Astrocyte of the hippocampus (primary cell): ENCODE measurements at places on chromosomes 11 and 22.
A peak's percentile ranks its signal among the peaks of the same experiment; 100 is the strongest.

DNA sequence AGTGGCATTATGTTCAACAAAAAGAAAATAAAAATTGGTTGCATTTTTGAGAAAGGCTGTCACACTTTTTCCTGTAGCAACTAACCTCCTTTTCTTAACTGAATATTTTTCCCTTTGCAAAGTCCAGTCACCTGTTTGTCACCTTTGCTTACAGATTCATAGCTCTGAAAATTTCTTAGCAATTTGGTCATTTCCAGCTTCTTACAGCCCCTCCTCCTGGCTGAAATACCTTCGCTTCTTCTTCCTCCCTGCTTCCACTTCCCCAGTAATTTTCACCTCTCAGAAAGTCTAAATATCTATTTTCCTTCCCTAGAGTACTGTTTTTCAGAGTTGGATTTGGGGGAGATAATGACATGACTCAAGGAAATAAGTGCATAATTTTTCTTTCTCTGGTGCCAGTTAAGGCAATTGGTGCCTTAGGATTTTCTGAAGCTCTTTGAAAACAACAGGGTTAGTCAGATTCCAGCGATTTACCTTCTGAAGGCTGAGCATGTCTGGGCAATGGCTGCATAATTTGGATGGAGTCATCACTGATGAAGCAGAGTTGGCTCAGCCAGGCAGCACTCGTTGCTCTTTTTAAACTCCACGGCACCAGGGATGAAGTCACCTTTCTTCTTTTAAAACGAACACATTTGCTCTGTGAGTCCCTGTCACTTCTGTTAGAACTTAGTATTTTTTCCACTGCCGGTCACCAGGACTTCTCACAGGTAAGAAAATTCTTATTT, 62.1 kb upstream of the AMOTL1 start:
- DNase-seq, result peak; percentile 83

DNA sequence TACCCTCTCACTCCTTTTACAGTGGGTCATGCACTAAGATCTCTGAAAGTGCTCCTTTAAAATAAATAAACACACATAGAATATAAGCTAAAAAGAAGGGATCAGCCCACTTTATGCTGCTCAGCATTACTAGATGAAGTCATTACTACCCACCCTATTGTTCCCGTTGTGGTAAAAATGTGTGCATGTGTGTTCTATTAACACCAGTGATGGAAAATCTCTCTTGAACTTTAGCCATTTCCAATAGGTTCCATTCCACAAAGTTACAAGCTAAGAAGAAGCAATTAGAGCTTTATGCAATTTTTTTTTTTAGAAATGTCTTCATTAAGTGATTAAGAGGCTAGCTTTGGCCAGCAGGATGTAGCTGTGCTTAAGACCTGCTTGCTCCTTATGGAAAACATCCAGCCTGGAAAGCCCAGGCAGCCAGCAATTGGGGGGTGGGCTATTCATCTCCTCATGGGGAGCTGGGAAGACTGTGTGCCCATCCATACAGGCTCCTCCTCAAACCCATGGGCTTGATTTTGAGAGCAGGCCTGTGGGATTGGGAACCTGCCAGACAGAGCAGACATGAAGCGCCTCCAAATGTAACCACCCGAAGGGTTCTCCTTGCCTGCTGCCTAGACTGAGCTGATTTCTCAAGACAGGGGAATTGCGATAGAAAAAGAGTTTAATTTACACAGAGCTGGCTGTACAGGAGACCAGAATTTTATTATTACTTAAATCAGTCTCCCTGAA, 92.9 kb upstream of the PARVA start:
- peak; percentile 78 for DNase-seq

- DNase-seq, result no peak
Observed at GRCh38 chr11:35536470-35536869, 11.1 kb upstream of the PAMR1 start.

- no peak for DNase-seq
Observed at GRCh38 chr11:59223611-59224010, 10.9 kb upstream of the MPEG1 start.

DNA sequence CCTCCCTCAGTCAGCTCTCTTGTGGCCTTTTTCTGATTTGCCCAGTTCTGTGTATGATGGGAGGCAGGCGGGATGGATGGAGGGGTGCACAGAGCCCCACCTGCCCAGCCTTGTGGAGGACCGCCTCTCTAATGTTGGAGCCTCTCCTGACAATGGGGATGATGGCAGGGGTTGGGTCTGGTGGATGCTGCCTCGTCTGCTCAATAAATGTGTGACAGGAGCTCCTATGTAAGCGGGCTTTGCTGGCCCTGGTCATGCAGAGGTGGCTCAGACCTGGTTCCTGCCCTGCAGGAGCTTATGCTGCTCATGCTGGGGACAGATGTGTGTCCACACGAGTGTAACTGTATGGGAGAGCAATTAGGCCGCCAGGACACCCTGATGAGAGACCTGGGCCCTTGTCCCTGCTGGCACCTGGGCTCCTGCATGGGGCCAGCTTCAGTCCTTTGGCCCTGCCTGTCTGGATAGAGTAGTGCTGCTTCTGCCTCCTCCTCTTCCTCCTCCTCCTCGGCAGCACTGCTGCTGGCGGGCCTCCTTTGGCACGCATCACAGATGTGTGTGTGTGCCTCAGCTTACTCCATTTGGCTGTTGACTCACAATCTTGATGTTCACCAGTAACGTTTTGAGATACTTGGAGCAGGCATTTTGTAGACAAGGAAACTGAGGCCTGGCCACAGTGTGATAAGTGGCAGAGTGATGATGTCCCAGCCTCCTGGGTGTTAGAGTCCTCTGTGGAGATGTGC, 131.0 kb downstream of the TBC1D22A start:
- no peak for DNase-seq

- peak; percentile 49 for DNase-seq
Observed at GRCh38 chr11:122102426-122102825, 13.6 kb downstream of the BLID start.

DNA sequence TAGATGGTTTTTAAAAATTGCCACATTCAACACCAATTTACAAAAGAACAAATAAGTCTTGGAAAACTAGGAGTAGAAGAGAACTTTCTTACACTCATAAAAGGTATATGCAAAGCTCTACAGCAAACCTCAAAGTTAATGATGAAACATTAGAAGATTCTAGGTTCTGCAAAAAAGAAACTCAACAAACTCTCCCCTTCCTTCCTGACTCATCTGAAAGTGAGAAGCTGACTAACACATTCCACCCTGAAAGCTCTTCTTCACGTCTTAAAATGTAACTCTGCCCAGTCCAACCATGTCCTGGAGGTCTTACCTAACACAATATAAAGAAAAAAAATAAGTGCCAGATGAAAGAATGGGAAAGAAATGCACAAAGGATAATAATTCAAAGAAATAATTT, 218.9 kb upstream of the ISX start:
- peak; percentile 15 for DNase-seq

GRCh38 chr11:68508425-68508824, 47.9 kb downstream of the PPP6R3 start:
- DNase-seq, result peak; percentile 18

- peak; percentile 54 for DNase-seq
Observed at GRCh38 chr11:111422494-111423249, 43.6 kb upstream of the POU2AF1 start.

DNA sequence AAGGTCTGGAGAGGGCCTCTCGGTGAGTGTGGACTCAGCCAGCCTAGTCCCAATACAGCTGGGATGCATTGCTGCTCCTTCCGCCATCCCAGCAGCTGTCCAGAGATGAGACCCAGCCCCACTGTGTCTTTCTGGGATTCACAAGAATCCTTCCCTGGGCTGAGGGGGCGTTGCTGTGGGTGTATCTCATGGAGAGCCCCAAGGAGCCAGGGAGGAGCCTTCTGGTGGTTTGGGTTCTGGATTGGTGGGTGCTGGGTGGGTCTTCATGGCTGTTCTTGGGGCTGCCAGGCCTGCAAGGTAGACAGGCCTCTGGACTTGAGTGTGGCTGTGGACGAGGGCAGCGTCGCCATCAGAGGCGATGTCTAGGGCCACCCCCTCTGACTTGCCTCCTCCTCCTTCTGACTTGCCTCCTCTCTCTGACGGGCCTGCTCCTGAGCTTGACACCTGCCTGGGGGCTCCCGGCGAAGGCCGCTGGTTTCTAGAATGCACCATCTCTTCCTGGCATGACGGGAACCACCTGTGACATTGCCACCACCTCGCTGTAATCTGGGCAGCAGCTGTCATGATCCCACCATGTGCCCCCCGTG, 17.2 kb downstream of the KCNQ1 start:
- no peak for DNase-seq

DNA sequence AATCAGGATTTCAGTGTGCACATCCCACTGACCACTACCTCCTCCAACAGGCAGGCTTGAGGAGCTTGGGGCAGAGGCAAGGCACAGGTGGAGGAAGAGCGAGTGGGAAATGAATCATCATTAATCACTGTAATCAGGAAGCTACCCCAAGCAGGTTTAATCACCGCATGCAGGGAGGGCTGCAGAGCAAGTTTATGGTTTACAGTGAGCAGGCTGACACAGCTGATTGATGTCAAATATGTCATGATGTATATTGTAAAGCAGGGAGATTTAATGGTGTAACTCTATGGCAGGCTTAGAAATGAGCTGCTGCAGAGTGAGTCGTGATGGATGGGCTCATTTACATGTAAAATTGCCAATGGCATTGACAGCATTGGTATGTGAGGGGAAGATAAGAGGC, 441.0 kb downstream of the NTM start:
- DNase-seq, result no peak

DNA sequence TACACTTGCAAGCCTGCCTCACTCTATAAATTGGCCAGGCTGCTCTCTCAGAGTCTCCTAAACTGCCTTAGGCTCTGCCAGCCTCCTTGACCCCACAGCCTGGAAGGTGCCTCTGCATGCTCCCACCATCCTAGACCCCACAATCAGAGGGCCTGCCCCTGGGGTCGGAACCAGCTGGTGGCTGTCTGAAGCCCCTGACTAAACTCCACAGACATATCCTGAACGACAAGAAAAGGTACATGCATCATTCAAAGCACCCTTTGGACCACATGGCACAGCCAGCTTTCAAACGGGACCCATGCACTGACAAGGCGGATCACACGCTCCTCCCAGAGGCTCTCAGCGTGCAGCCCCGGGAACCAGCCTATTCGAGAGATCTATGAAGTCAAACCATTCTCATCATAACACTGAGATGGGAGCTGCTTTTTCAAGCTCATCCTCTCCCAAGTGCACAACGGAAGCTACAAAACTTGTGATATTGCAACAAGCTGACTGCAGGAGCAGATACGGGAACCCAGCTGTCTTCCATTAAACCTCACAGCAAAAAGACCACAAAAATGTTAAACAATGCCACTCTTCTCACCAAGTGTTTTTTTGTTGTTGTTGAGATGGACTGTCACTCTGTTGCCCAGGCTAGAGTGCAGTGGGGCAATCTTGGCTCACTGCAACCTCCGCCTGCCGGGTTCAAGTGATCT, 8.1 kb downstream of the SHANK2 start:
- no peak for DNase-seq

GRCh38 chr22:31957970-31958594, 13.7 kb downstream of the YWHAH start:
- no peak for DNase-seq

- DNase-seq, result no peak
Observed at GRCh38 chr11:63908631-63909401, 8.1 kb downstream of the RCOR2 start.

DNA sequence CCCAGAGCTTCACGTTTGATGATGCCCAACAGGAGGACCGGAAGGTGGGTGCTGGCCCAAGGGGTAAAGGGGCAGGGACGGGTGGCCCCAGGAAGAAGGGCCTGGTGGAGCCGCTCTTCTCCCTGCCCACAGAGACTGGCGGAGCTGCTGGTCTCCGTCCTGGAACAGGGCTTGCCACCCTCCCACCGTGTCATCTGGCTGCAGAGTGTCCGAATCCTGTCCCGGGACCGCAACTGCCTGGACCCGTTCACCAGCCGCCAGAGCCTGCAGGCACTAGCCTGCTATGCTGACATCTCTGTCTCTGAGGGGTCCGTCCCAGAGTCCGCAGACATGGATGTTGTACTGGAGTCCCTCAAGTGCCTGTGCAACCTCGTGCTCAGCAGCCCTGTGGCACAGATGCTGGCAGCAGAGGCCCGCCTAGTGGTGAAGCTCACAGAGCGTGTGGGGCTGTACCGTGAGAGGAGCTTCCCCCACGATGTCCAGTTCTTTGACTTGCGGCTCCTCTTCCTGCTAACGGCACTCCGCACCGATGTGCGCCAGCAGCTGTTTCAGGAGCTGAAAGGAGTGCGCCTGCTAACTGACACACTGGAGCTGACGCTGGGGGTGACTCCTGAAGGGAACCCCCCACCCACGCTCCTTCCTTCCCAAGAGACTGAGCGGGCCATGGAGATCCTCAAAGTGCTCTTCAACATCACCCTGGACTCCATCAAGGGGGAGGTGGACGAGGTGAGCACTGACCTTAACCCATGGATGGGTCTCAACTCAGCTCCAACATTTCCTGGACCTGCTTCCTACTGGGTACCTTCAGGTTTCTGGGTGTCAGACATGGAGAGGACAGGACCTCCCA, 2.0 kb downstream of the RIC8A start:
- DNase-seq, result peak; percentile 33

- DNase-seq, result peak; percentile 72
Observed at GRCh38 chr11:116861539-116861938, 24.1 kb upstream of the APOA1 start.

GRCh38 chr11:2267851-2268728, 2.3 kb downstream of the ASCL2 start:
- DNase-seq, result no peak

DNA sequence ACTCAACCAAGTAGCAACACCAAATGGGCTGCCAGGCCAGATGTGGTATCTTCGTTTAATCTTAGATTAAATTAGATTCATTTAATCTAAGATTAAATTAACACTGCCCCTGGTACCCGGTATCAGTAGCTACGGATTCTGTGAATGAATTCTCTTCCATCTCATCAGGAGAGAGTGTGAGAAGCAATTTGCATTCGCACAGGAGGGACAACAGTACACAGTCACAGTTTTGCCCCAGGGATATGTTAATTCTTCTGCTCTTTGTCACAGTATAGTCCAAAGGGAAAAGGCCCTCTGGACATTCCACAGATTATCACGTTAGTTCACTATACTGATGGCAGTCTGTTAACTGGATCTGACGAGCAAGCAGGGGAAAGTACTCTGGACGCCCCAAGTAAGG, 22.9 kb downstream of the ASCL2 start:
- no peak for DNase-seq

DNA sequence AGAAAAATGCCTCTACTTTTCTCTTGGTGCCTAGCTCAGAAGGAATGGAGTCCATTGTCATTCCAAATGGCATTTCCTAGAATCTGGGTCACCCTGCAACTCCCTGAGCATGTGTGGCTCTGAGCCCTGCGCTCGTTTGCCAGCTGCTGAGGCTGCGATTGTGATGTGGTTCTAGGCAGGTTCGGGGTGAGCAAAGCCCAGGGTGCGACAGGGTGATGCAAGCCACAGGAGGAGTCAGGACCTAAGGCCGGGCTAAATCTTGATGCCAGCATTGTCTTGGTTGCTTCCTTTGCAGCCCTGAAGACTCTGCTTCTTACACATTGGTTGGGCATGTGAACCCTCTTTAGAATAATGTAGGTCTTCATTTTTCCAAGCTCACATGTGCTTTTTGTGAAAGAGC, 131.0 kb downstream of the MORC2 start:
- no peak for DNase-seq

GRCh38 chr22:46179748-46180147, 29.4 kb downstream of the PPARA start:
- no peak for DNase-seq

- no peak for DNase-seq
Observed at GRCh38 chr22:42078469-42079318, 806 bp upstream of the SMDT1 start.

- DNase-seq, result no peak
Observed at GRCh38 chr11:14881576-14882193, 10.3 kb downstream of the CYP2R1 start.
